Common myeloid progenitor, CD34-positive (primary cell): ENCODE measurements at places on chromosomes 11 and 22.

- H3K4me1 ChIP-seq: no peaks in the 10 kb centered on the region
- H3K36me3 ChIP-seq: no peaks in the 10 kb centered on the region
- no peaks in the 10 kb centered on the region for H3K27me3 ChIP-seq
- no peak overlapping the region for H3K4me3 ChIP-seq
Measured at GRCh38 chr11:115548878-115549528, 44.8 kb upstream of the CADM1 start.

GRCh38 chr22:47776329-47776728 lies 1013.9 kb downstream of the TBC1D22A start:
- no peak for DNase-seq
- no peak overlapping the region for H3K4me3 ChIP-seq
- no peaks in the 10 kb centered on the region for H3K4me1 ChIP-seq
- H3K27ac ChIP-seq: no peak overlapping the region
- no peaks in the 10 kb centered on the region for H3K27me3 ChIP-seq
- H3K36me3 ChIP-seq: no peaks in the 10 kb centered on the region

GRCh38 chr22:27247701-27248434 lies 553.7 kb downstream of the MN1 start:
- no peaks in the 10 kb centered on the region for H3K4me1 ChIP-seq
- DNase-seq: peak; percentile 13

- peaks cover 14% of the 10 kb centered on the region for H3K4me1 ChIP-seq
- no peak overlapping the region for H3K27ac ChIP-seq
- H3K36me3 ChIP-seq: no peaks in the 10 kb centered on the region
- no peaks in the 10 kb centered on the region for H3K27me3 ChIP-seq
- no peak for DNase-seq
Measured at GRCh38 chr22:28030473-28030872, 111.4 kb upstream of the PITPNB start.

- H3K36me3 ChIP-seq: peaks cover 4% of the 10 kb centered on the region
- peak; percentile 90 for DNase-seq
- peak overlapping the region; percentile 73 for H3K27ac ChIP-seq
Measured at GRCh38 chr22:17705951-17706900, 67.7 kb downstream of the BCL2L13 start.

DNA sequence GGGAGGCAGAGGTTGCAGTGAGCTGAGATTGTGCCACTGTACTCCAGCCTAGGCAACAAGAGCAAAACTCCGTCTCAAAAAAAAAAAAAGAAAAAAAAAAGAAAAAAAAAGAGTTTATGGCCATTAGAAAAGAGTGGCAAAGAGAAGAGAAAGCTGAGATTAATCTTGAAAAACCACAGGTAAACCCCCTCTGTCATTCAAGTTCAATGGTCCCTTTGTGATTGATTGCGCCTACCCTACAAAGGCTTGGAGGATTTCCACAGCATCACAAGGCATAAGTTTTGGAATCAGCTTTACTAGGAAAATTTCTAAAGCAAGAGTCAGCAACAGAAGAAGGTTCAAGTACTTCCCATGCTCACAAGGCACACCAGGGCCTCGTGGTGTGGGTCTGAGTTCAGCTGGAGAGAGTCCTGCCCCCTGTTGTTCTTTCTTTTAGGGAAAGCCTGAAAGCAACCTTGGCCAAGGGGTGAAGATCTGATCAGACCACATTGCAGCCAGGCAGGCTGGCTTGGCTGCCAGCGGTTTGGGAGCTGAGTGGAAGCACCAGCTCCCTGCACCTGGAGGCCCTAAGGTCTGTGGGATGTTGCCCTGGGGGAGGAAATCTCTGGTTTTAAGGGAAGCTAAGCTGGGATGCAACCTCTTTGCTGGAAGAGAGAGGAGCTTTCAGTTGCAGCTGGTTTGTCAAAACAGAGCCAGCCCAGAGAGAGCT lies 41.8 kb downstream of the SLN start:
- no peak for DNase-seq
- no peaks in the 10 kb centered on the region for H3K4me1 ChIP-seq
- no peak overlapping the region for H3K27ac ChIP-seq
- no peaks in the 10 kb centered on the region for H3K36me3 ChIP-seq
- H3K27me3 ChIP-seq: no peaks in the 10 kb centered on the region

DNA sequence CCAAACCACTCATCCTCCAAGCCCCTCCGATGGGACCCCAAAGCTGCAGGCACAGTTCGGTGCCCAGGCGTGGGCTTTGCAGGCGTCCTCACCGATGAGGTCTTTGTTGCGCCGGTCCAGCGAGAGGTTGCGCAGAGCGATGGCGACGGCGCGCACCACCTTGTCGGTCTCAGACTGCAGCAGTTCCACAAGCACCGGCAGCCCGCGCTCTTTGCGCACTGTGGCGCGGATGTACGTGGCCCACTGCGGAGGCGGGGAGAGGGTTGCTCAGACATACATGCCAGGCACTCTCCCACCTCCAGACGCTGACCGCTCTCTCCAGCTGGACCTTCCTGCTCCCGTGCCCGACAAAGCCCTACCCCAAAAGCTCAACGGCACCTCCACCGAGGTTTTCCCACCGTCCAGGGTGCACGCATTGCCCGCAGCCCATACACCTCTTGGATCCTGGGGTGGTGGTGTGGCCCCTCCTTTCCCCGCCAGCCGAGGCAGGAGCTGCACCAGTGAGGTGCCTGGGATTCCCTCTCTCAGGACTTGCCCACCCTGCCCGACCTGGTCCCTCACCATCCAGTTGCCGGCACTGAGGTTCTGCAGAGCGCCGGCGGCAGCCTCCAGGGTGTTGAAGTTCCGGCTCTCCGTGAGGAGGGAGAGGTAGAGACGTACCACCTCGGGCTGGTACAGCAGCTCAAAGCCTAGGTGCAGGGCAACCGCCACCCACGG lies 32.1 kb upstream of the TXNRD2 start:
- no peak for DNase-seq
- peaks cover 7% of the 10 kb centered on the region for H3K36me3 ChIP-seq
- no peaks in the 10 kb centered on the region for H3K27me3 ChIP-seq
- H3K27ac ChIP-seq: no peak overlapping the region
- no peak overlapping the region for H3K4me3 ChIP-seq

GRCh38 chr11:10743354-10744000 lies 7.6 kb upstream of the CTR9 start:
- peak; percentile 93 for DNase-seq
- peak overlapping the region; percentile 32 for H3K4me3 ChIP-seq
- H3K27ac ChIP-seq: peak overlapping the region; percentile 66
- peaks cover 19% of the 10 kb centered on the region for H3K4me1 ChIP-seq
- H3K36me3 ChIP-seq: no peaks in the 10 kb centered on the region

GRCh38 chr22:49515475-49515874 lies 312.2 kb downstream of the BRD1 start:
- H3K4me1 ChIP-seq: no peaks in the 10 kb centered on the region
- H3K4me3 ChIP-seq: no peak overlapping the region
- H3K27me3 ChIP-seq: no peaks in the 10 kb centered on the region
- no peak overlapping the region for H3K27ac ChIP-seq

DNA sequence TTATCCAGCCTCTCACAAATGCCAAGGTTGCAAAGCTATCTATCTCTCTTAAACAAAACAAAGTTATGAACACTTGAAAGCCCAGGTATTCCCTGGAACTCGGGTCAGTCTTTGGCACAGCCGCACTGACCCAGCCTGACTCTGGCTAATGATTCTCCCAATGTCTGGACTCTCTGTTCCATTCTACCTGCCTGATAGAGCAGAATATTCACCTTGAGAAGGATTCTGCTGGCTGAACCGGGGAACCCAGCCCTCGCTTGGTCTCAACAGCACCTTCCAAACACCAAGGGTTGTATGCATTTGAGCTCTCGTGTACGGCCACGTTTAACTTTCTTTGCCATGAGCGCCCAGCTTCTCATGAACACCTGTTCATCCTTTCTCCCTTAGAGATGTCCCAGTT lies 116.8 kb downstream of the ZBTB16 start:
- H3K27ac ChIP-seq: no peak overlapping the region
- H3K36me3 ChIP-seq: no peaks in the 10 kb centered on the region
- H3K27me3 ChIP-seq: no peaks in the 10 kb centered on the region
- H3K4me3 ChIP-seq: no peak overlapping the region

- H3K27me3 ChIP-seq: no peaks in the 10 kb centered on the region
- peak overlapping the region; percentile 88 for H3K27ac ChIP-seq
- H3K4me3 ChIP-seq: no peak overlapping the region
- no peaks in the 10 kb centered on the region for H3K36me3 ChIP-seq
- DNase-seq: peak; percentile 81
Measured at GRCh38 chr11:40280159-40281051, 1179.0 kb downstream of the LRRC4C start.

- H3K4me1 ChIP-seq: peaks cover 2% of the 10 kb centered on the region
- no peak for DNase-seq
- H3K27me3 ChIP-seq: no peaks in the 10 kb centered on the region
Measured at GRCh38 chr11:19816040-19816439, 103.4 kb downstream of the NAV2 start.

GRCh38 chr11:63673579-63673978 lies 2.4 kb upstream of the ATL3 start:
- H3K27ac ChIP-seq: no peak overlapping the region
- DNase-seq: no peak
- H3K4me3 ChIP-seq: no peak overlapping the region
- H3K27me3 ChIP-seq: no peaks in the 10 kb centered on the region
- H3K4me1 ChIP-seq: peaks cover 15% of the 10 kb centered on the region

GRCh38 chr11:36343436-36343835 lies 47.3 kb downstream of the PRR5L start:
- H3K27ac ChIP-seq: no peak overlapping the region
- no peaks in the 10 kb centered on the region for H3K27me3 ChIP-seq
- DNase-seq: no peak
- H3K4me3 ChIP-seq: no peak overlapping the region

DNA sequence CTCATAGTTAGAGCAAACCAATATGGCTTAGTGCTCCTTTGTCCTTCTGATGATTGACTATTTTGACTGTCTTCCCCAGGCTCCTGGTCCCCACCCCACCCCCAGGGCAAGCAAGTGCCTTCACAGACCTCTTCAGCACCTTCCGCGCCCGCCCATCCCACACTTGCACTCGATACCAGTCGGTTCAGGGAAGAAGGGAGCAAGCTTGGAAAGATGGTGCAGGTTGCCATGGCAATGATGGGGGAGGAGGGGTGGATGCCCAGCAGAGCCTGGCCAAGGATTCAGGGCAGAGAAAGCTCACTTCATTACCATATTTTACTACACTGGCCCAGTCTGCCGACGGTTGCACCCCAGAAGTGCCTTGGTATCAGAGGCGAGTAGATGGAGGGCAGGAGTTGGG lies 2.2 kb downstream of the TMEM132A start:
- H3K27me3 ChIP-seq: peaks cover 55% of the 10 kb centered on the region
- no peak for DNase-seq
- no peak overlapping the region for H3K4me3 ChIP-seq
- no peak overlapping the region for H3K27ac ChIP-seq
- peaks cover 16% of the 10 kb centered on the region for H3K4me1 ChIP-seq

DNA sequence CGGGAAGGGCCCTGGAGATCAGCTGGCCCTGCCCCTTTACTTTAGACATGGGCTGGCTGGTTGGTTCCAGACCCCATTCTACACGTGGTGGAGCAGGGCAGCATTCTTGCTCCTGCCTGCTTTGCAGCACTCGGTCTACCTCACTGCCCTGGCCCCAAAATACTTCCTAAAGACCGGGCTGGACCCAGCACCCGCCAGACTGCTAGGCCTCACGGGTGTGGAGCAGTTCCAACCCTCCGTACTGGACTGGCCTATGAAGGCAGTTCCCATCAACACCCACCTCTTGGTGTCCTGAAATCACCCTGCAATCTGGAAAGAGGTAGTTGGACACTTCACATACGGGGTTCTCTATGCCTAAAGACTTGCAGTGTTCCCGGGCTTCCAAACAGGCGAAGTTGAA lies 6.4 kb downstream of the MCAT start:
- peaks cover 76% of the 10 kb centered on the region for H3K36me3 ChIP-seq
- no peak overlapping the region for H3K4me3 ChIP-seq
- no peaks in the 10 kb centered on the region for H3K27me3 ChIP-seq
- no peak for DNase-seq
- no peaks in the 10 kb centered on the region for H3K4me1 ChIP-seq
- no peak overlapping the region for H3K27ac ChIP-seq

DNA sequence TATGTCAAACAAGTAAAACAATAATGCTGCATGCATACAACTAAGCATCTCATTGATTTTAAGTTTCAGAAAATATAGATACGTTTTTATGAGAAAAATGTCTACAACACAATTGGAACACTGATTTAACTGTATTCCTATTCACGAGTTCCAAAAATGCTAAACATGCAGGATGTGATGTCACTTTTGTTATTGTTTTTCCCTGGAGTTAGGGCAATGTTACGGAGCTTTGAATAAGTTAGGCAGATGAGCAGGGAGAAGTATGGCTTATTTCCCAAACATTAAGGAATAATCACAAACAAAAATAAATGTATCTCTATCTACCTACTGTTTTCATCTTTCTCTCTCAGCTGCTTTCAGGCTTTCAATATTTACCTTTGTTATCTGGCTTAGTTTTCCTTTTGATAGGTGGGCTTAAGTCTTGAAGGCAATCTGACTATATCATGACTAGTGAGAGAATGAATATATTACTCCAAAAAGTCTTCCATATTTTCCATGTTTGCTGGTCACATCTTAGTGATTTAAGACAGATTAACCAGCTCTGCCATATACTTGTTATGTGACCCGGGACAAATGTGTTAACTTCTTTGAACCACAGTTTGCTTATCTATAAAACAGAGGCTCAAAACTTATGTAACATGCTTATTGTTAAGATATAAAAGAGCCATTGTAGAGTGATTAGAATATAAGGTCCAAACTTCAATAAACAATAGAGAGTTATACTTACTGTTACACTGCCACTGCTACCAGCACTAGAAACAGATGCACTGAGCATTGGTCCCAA lies 854.4 kb upstream of the CCDC90B start:
- no peaks in the 10 kb centered on the region for H3K36me3 ChIP-seq
- no peak overlapping the region for H3K27ac ChIP-seq
- no peaks in the 10 kb centered on the region for H3K4me1 ChIP-seq
- H3K4me3 ChIP-seq: no peak overlapping the region
- DNase-seq: no peak

DNA sequence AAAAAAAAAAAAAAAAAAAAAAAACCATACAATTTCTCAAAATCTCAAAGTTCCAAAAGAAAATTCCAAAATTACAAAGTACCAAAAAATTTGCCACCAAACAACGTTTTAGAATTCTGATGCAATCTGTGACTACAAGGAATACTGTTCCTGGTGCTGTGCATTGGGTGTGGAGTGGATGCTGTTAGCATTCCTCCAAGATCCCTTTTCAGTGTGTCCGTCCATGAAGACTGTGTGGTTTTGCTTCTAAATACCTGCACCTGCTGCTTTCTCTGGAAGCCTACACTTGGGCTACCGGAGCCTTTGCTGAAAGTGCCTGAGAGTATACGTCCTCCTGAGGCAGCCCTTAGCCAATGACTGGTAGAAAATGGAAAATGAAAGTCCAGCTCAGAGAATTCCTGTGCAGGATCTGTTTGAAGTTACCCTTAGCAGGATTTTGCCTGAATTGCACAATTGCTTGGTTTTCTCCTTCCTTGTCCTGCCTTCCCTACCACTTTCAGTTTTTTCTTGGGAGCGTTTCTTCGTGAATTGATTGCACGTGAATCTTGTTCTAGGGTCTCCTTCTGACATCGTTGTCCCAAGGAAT lies 140.8 kb downstream of the TRPC6 start:
- no peaks in the 10 kb centered on the region for H3K27me3 ChIP-seq
- H3K4me3 ChIP-seq: no peak overlapping the region
- H3K27ac ChIP-seq: no peak overlapping the region
- H3K36me3 ChIP-seq: no peaks in the 10 kb centered on the region
- peaks cover 3% of the 10 kb centered on the region for H3K4me1 ChIP-seq

GRCh38 chr11:73388265-73389133 lies 12.3 kb downstream of the RELT start:
- no peaks in the 10 kb centered on the region for H3K27me3 ChIP-seq
- H3K36me3 ChIP-seq: peaks cover 24% of the 10 kb centered on the region
- peak; percentile 68 for DNase-seq
- no peak overlapping the region for H3K4me3 ChIP-seq
